Glutamatergic neuron (in vitro differentiated cells): ENCODE measurements at places on chromosomes 5 and 9. TPM values are rescaled to one million over a fixed set of nuclear protein-coding genes. Genes with fewer than 3 reads are reported as not detected.

SPINK1 gene
- total RNA-seq = not detected

CNTNAP3 gene
- total RNA-seq = 12.6 TPM

KIAA0825 gene
- total RNA-seq = 1.2 TPM

CCDC183 gene
- 20.0 TPM for total RNA-seq

IRGM gene
- not detected for total RNA-seq

SPATA6L gene
- total RNA-seq = 0.59 TPM

SLC6A19 gene
- not detected for total RNA-seq

PCDHGA8 gene
- 7.2 TPM for total RNA-seq

FYB1 gene
- not detected for total RNA-seq

PCDHB6 gene
- 7.2 TPM for total RNA-seq

FOXD4L5 gene
- not detected for total RNA-seq

LRRC14B gene
- not detected for total RNA-seq

PRLR gene
- not detected for total RNA-seq

GARIN3 gene
- total RNA-seq = not detected

OR1J2 gene
- not detected for total RNA-seq

PAEP gene
- total RNA-seq = not detected

INSL4 gene
- total RNA-seq = not detected

UBTD2 gene
- total RNA-seq = 68.1 TPM

TTC39B gene
- total RNA-seq = 3.1 TPM

GRM6 gene
- not detected for total RNA-seq

HOMER1 gene
- total RNA-seq = 19.7 TPM

IL4 gene
- not detected for total RNA-seq

SPATA9 gene
- total RNA-seq = not detected

CYLC2 gene
- not detected for total RNA-seq

TBC1D2 gene
- 7.6 TPM for total RNA-seq

NME5 gene
- total RNA-seq = 0.71 TPM

CCDC180 gene
- total RNA-seq = 13.1 TPM

ANKRD18B gene
- total RNA-seq = 5.0 TPM

SVEP1 gene
- total RNA-seq = 0.10 TPM

PDE6A gene
- not detected for total RNA-seq

F2RL1 gene
- total RNA-seq = 0.42 TPM

MFAP3 gene
- 45.3 TPM for total RNA-seq

UNC13B gene
- 90.7 TPM for total RNA-seq

GADD45G gene
- 124 TPM for total RNA-seq

SLCO4C1 gene
- 1.5 TPM for total RNA-seq

PDGFRB gene
- 2.9 TPM for total RNA-seq

LPAR1 gene
- total RNA-seq = 0.56 TPM

ANKRD33B gene
- 14.5 TPM for total RNA-seq

NR5A1 gene
- not detected for total RNA-seq

SLC34A3 gene
- not detected for total RNA-seq

SPATA31C1 gene
- total RNA-seq = not detected

ZFP2 gene
- total RNA-seq = 2.2 TPM

KCNMB1 gene
- total RNA-seq = 0.29 TPM
